ENCODE measurements at places on chromosomes 12 and 14.

- DNase-seq: no peak
Observed at GRCh38 chr14:64702493-64703394, 1.5 kb upstream of the PLEKHG3 start.

GRCh38 chr12:25970916-25971653 lies 12.6 kb downstream of the RASSF8 start:
- DNase-seq: no peak

GRCh38 chr12:63924781-63925180 lies 80.3 kb downstream of the SRGAP1 start:
- DNase-seq: no peak

DNA sequence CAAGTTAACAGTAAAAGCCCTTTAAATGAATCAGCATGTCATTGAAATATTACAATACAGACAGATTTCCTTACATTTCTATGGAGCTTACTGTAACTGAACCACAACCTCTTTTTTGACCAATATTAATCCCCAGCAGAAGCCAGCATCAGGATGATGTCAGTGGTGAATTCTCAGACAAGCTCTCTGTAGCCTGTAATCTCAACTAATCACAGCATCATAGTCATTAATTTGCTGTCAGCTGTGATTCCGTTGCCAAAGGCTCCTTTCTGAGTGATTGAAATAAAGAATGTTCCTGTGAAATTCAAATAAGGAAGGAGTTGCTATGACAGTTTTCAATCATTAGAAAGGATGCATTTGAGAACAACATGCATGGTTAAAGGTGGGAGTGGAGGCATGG lies 323.1 kb downstream of the PDZRN4 start:
- no peak for DNase-seq

- DNase-seq: no peak
Observed at GRCh38 chr14:33767586-33768457, 183.1 kb downstream of the EGLN3 start.

GRCh38 chr14:105746124-105746514 lies 219.7 kb downstream of the TMEM121 start:
- no peak for DNase-seq

- no peak for DNase-seq
Observed at GRCh38 chr14:52312931-52313355, 1.2 kb upstream of the PTGER2 start.

DNA sequence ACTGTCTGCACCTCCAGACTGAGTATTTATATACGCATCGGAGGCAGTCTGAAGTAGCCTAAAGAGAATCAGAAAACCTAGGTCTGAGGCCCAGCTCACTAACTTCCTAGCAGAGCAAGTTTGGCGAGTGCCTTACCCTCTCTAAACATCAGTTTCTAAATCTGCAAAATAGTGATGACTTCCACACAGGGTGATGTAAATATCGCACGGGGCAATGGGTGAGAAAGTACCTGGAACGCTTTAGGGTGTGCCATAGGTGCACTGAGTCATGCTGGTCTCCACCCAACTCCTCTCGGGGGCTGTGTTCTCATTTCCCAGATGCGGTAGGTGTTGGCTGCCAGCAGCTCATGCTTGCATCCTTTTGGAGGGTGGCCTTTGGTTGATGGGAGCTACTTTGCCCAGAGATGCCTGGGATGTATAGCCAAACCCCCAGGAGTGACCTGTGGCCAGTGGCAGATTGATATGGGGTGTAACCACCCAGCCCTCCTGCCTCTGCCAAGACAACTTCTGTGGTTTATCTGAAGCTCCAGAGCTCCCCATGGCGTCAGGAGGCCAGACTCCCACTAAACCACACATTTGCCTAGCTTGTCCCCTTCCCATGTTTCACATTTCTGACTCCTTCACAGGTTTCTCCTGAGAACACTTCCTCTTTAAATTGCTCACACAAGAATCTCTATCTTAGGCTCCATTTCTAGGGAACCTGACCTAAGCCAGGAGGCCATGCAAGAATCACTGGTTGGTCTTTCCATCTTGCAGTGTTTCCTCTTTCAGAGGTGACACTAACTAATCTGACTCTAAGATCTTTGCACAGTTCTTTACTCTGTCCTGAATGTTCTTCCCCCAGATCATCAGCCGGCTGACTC lies 62.0 kb upstream of the TUNAR start:
- DNase-seq: no peak

GRCh38 chr12:5134861-5135525 lies 91.3 kb downstream of the KCNA5 start:
- DNase-seq: no peak

DNA sequence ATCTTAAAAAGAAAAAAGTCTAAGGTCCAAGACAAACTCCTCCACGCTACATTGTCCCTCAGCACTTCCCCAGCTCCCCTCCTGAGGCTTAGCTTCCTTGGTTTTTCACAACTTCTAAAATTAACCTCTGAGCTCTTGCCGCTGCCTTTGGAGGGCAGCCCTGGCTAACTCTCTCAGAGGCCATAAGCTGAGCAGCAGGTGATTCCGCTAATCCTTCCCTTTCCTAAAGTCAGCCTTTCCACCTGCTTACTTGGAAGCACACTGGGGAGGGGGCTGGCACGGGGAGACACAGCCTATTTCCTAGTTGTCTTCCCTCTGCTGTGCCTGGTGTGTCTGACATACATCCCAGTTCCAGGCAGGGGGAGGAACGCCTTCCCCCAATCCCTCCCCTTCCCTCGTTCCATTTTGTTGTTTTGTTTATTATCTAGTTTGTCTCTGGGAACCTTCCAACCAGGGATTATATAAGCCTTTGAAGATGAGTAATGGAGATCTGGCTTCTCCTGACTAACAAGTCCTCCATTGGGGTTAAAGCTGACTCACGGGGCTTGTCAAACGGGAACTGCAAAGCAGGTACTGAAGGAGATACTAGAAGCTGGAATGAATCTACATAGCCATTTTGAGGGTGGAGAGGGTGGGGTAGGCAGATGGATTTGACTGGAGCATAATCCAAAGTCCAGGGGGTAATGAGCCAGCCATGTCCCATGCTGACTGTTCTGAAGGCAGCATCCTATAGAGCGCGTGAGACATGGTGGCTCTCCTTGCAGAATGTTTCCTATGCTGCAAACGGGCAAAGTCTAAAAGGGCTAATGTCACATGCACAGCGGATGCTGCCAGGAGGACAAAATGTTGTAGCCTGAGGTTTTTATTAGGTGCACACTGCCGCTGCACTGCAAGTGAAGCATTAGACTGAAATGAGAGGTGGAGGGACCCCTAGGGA lies 230.8 kb downstream of the FOXN3 start:
- no peak for DNase-seq

DNA sequence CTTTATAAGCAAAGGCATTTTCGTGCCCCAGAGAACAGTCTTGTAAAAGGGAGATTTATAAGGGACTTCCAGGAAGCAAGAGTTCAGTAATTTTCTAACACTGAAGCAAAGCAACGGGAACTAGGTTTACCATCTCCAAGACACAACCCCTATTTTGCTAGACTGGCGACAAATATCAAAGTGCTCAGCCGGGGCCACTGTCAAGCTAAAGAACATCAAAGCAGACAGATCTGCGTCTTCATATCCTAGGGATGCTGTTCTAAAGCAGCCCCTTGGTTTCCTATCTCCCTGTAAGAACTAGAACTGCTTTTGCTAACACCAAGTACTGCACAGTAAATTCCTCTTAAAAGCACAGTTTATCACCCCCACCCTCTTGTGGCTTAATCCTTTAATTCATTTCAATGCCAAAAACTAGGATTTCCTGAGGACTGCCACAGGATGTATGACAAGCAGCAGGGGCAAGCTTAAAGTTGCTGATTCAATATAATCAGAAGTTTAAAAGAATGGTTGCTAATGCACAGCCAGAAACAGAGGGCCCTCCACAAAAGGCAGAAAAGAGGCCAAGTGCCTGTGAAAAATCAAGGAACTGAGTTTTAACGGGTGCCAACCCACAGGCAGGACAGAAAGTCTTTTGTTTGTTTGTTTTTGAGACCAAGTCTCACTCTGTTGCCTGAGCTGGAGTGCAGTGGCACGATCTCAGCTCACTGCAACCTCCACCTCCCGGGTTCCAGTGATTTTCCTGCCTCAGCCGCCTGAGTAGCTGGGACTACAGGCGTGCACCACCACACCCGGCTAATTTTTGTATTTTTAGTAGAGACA lies 44.0 kb upstream of the ISM2 start:
- DNase-seq: peak; percentile 5

DNA sequence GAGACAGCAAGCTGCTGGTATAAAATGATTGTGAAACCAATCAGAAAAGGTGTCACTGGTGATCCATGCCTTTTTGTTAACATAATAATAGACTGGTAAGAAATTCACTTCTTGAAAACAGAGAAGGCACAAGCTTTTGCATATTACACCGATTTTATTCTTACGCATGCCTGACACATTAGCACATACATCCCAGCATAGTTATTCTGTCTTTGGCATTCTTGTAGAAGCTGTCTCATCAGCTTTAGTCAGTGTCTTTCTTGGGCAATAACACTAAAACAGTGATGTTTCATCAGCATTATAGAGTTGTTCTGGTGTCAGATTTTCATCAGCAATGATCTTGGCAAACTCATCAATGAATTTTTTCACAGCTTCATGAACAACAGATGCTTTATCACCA lies 283.4 kb upstream of the TMTC1 start:
- DNase-seq: no peak

DNA sequence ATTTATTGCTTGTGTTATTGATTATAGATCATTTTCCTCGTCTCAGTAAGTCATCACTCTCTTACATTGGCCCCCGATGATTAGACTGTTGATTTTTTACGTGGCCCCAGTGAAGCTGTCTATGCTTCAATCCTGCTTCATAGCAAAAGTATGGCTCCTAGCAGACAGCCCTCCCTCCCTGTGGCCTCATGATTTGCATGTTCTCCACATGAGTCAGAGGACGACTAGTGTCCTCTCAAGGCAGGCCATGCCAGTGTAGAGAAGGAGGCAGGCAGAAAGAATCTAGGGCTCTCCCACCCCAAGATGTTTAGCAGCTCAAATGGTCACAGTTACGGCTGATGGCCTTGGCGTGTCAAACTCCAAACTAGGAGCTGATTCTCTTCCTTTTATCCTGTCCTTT lies 59.6 kb downstream of the FIGNL2 start:
- no peak for DNase-seq

GRCh38 chr12:87509237-87509820 lies 519.9 kb downstream of the C12orf50 start:
- DNase-seq: no peak

GRCh38 chr12:88307961-88308360 lies 165.9 kb downstream of the TMTC3 start:
- no peak for DNase-seq

DNA sequence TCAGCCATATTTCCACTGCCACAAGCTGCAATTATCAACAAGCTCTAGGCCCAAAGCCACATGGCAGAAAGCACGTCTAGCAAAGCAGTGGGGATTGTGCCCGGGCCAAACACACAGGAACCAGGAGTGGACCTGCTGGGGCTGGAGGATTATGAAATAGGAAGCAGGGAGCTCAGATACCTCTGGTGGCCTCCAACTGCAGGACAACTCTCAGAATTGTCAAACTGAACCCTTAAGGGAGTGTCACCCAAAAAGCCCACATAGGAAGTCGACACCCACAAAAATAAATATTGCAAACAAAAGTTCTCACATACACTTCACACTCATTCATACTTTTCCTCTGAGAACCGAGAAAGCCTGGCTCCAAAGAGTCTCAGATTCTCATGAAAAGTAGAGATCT lies 26.1 kb downstream of the KCTD10 start:
- DNase-seq: no peak

DNA sequence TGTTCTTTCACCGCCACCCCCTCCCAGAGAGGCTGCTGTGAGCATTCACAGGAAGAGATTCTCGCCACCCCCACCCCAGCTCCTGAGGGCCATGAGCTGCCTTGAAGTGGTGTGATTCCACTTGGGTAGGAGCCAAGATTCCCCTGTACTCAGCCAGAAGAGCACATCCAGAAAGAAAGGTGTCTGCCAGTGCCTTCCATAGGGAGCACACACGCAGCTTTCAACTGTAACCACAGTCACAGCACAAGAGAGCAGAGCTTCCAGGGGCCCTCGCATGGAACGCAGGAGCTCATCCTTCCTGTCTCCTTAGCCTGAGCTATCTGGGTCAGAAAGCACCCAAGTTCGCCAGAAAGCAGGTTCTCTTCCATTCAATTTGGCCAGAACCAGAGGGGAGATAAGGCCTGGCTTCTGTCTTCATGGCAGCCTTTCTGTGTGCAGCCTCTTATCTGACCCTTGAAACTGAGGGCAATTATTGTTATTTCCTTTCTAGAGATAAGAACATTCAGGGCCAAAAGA lies 66.6 kb upstream of the SCN8A start:
- DNase-seq: no peak

DNA sequence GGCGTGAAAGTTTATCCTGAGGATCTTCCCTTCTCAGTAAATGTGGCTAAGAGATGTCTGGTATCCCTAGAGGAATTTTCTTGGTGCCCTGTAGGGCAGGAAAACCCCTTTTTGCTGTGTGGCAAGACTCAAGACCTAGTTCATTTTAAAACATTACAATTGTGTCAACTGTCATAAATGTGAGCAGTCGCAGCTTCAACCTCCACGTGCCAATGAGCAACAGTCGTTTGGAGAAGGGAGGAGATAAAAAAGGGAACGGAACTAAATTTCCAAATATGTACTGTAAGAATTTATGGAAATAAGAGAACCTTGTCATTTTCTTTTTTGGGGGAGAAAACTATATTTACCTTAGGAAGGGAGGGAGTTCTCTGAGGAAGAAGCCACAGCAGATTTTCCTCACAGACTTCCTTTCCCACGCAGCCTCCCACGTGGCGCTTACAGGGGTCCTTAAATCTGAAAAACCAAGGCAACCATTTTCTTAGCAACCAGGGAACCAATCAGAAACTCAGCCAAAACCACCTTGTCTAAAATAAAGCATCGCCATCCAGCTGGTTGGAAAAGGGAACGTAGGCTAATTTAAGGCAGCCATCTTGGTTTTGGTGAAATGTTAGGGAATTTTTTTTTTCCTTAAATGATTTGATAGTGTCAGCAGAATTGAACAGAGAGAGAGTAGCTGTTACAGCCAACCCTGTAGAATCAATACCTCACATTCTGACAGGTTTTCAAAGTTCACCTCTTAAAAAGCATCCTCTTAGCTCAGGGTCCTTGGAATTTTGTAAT lies 99.1 kb downstream of the FIGNL2 start:
- no peak for DNase-seq

DNA sequence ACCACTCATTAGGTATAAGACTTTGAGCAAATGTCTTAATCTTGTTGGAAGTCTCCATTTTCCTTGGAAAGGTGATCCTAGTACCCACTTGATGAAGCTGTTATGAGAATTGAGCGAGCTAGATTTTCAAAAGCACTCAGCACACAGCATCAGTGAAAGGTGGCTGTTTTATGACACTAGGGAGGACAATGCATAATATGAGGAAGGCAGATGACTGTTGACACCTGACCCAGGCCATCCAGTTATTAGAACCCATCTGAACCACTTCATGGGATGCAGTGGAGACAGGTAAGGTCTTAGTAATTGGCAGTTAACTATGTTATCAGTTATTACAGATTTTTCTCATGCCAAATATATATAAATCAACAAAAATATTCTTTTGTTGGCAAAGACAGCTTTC lies 369.9 kb upstream of the PDE3A start:
- DNase-seq: no peak

GRCh38 chr14:32129124-32129523 lies 52.0 kb downstream of the ARHGAP5 start:
- DNase-seq: no peak

GRCh38 chr12:65364046-65364445 lies 85.6 kb downstream of the MSRB3 start:
- DNase-seq: no peak
